ENCODE measurements at places on chromosomes 5 and 9.
A peak's percentile ranks its signal among the peaks of the same experiment; 100 is the strongest.

DNA sequence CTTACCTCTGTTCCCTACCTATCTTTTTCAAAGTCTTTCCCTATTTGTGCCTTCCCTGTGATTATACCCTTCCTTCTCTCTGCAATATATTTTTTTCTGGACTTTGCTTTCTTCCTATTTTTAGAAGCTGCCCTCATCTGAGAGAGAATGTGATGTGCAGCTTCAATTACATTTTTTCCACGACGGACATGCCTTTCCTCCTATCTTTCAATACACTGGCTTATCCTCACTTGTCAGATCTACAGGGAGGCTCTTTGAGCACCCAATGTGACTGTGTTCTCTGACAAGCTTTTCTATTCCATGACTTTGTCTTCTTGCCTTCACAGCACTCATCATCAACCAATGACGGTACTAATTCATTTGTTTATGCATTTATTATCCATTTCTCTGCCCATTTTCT is 227.9 kb upstream of the CLINT1 start:
- DNase-seq, result no peak

GRCh38 chr5:67414712-67415111 is 218.1 kb upstream of the CD180 start:
- peak; percentile 60 for DNase-seq

DNA sequence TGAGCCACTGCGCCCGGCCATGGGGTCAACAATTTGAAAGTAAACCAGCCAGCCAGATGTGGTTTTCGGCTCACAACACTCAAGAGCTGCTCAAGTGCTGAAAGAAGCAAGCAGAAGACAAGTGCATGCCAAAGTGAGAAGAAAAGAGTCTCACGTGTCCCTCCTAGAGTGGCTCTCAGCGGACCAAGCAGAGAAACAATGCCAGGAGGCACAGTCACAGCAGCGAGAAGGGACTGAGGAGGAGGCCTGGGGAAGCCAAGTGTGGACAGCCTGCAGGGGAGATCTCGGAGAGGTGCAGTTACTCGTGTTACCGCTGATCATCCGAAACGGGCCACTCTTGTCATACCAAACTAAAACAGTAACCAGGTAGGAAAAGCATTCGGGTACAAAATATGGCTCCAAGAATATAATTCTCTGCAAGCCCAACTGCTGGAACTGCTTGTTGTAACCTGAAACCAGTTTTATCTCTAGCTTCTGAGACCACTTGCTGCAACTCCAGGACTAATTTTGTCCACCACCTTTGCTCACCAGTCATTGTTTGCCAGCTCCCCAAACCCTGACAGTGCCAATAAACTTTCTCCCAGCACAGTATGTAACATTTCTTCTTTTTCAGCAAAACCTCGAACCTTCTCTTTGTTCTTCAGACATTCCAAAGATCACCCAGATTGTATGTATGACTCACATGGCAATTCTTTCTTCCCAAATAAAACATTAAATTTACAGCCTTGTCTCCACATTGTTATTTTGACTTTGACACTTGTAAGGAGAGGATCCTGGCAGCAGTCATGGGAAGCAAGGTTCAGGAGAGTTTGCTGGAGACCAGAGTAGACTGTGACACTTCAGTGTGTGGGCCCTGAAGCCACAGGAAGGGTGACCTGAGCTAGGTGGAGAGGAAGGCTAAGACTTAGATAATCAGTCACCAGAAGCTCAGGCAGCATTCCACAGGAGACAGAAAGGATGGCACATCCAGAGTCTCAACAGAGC is 6.3 kb downstream of the SLC35D2 start:
- DNase-seq, result peak; percentile 65

- no peak for DNase-seq
These were observed 278.2 kb downstream of the BRINP1 start for GRCh38 chr9:119091074-119091473.

DNA sequence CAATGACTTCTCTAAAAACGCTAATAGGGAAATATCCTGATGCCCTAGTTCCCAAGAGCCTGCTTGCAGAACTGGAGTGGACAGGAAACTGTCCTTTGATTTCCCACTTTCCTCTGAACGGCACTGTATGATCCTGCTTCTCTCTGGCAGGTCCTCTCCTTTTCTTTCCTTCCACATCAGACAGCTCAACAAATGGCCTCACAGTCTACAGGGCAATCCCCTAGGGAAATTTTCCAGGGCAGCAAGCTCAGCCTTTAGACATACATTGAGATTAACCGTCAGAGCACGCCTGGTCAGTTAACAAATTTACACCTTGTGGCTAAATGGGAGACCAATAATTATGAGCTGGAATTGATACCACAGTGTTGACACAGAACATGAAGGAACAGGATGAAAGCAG is 164.9 kb downstream of the SLC24A2 start:
- no peak for DNase-seq

DNA sequence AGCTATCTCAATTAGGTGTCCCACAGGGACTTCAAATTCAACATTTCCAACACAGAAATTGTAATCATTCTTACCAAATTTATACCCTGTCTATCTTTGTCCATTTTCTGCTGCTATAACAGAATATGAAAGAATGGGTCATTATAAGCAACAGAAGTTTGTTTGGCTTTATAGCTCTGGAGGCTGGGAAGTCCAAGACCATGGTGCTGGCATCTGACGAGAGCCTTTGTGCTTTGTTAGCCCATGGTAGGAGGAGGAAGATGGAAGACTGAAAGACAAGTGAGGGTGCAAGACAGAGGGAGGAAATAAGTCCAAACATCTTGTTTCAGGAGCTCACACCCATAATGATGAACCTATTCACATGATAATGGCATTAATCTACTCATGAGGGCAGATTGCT is 72.2 kb downstream of the CWC27 start:
- DNase-seq, result no peak

DNA sequence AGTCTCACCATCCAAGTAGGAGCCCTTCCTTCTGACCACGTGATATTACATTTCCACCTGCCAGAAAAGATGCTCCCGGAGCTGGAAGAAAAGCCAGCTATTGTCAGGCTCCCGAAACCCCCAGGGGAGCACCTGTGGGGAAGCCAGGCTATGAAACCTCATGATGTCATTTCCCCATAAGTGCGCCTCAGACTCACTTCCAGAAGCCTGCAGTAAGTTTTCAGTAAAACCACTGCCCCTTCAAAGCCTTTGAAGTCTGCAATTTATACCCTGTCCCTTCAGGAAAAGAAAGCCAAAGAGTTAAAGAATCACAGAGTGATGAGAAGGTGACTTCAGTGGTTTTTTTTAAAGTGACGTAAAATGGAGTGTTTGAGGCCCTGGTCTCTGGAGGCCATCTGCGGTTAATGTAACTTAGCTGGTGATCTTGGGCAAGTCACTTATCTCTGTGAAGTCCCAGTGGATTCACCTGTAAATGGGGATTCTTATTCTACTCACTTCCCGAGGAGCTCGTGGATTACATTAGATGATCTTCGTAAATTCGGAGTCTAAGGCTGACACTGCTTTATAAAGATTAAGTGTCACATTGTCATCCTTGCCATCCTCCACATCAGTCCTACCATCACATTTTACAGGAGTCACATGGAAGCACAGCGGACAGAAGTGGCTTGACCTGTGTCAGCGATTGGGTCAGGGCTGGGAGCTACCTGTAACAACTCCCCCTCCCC is 2.6 kb upstream of the SEMA6A start:
- no peak for DNase-seq

DNA sequence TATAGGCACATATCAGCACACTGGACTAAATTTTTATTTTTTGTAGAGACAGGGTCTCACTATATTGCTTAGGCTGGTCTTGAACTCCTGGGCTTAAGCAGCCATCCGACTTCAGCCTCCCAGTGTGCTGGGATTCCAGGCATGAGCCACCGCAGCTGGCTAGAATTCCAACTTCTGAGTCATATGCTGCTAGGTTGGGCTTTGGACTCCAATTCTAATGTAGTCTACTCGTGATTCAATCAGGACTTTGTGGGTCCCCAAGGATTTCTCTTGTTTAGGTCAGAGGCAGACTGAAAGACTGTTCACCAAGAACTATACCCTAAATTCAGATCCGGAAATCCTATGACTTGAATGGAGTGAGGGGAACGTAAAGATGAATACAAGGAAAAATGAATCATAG is 68.2 kb upstream of the CHD1 start:
- DNase-seq, result peak; percentile 97

GRCh38 chr5:44945743-44946142 is 137.0 kb downstream of the MRPS30 start:
- DNase-seq, result no peak

DNA sequence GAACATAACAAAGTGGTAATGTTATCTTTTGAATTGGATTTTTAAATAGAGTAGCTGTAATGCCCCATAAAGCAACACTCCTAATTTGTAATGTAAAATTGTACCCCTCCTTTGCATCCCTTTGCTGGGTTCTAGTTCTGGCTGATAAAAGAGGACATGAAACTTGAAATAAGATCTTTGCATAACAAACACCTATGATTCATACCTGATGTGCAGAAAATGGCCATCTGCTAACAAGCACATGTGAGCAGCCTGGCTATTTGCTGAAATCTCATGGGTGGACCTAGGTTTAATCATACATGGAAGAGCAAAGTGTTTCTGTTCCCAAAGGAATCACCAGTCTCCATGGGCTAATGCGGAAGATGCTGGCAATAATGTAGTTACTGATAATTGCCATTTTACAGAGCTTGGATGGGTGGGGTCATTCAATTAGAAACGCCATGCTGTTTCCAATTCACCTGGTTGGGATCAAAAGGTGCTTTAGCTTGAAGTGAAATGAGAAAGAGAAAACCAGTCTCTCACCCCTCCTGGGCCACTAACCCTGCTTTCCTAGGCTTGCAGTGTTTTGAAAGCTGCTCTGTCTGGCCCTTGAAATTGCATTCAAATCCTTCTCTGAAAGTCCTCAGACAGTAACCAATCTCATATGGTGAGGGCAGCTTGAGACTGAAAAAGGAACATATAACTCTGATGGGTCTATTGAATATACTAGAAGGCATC is 585.1 kb downstream of the TLE4 start:
- DNase-seq, result peak; percentile 11

GRCh38 chr5:35246411-35246810 is 16.1 kb upstream of the PRLR start:
- no peak for DNase-seq

- DNase-seq, result no peak
These were observed 58.7 kb upstream of the RNU6ATAC start for GRCh38 chr9:134223091-134223490.

DNA sequence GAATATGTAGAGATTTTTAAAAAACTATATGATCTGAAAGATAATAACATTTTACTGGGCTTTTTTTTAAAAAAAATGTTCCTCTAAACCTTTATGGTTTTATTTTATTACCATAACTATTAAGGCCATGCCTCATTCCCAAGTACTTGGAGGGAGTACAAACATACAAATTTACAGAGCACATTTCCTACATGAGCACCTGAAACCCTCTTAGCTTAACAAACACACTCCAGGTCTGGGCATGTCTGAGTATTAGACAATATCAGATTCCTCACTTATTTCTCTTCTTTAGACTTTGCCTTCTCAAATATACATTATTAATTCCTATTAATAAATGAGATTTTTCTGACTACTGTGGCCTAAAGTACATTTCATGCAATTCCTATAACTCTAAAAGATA is 319.2 kb downstream of the SLCO4C1 start:
- no peak for DNase-seq

DNA sequence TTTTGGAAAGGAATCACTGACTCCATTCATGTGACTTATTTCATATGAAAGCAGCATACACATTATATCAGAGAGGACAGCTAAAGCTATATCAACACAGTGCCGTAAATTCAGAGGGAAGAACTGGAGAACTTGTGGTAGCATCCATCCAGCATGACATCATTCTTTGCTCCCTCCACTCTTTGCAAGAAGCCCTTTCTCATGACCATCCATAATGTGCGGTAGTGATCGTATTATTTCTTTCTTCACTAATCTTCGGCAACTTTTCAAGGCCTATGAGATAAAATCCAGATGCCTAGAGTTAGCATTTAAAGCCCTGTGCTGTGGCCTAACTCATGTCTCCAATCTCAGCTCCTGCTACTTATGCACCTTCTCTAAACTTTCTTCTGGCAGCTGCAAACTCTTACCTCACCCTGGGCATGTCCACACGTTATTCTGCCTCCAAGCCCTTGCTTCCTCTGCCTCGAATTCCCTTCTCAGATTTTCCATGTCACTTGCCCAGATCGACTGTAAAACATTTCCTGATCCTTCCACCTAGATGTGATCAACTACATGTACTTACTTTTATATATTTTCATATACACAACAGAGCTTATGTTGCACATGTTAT is 307.3 kb upstream of the SGCD start:
- no peak for DNase-seq

DNA sequence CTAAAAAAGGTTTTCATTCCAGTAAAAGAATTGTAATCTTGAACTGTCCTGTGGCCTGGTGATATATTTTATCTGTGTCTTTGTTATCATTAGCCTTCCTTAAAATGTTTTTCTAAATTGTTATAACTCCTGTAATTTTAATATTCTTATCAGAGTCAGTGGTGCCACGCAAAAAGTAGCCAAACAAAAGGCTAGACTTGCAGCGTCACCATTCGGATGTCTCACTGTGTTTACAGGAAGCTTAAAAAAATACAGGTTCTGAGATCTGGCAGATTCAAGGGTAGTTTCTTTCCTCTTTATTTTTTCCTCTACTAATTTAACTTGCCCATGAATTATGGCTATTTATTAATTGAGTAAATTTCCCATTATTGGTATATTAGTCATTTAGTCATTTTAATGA is 362.3 kb downstream of the MAT2B start:
- DNase-seq, result peak; percentile 83

- no peak for DNase-seq
These were observed 1025.1 kb upstream of the C9orf72 start for GRCh38 chr9:28598408-28598807.

GRCh38 chr5:150513375-150514309 is 5.7 kb downstream of the NDST1 start:
- no peak for DNase-seq

DNA sequence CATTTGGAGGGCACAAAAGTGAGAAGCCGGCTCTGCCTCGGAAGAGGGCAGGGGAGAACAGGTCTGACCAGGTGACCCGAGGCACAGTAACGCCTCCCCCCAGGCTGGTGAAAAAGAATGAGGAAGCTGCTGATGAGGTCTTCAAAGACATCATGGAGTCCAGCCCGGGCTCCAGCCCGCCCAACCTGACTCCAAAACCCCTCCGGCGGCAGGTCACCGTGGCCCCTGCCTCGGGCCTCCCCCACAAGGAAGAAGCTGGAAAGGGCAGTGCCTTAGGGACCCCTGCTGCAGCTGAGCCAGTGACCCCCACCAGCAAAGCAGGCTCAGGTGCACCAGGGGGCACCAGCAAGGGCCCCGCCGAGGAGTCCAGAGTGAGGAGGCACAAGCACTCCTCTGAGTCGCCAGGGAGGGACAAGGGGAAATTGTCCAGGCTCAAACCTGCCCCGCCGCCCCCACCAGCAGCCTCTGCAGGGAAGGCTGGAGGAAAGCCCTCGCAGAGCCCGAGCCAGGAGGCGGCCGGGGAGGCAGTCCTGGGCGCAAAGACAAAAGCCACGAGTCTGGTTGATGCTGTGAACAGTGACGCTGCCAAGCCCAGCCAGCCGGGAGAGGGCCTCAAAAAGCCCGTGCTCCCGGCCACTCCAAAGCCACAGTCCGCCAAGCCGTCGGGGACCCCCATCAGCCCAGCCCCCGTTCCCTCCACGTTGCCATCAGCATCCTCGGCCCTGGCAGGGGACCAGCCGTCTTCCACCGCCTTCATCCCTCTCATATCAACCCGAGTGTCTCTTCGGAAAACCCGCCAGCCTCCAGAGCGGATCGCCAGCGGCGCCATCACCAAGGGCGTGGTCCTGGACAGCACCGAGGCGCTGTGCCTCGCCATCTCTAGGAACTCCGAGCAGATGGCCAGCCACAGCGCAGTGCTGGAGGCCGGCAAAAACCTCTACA is 11.8 kb downstream of the QRFP start:
- no peak for DNase-seq
